Stimulated activated CD4-positive, alpha-beta T cell treated with anti-CD3 and anti-CD28 coated beads, TNF-alpha, amount 100 ng/mL, for 48 hours (primary cell): ENCODE measurements at places on chromosomes 16 and 17.

DNA sequence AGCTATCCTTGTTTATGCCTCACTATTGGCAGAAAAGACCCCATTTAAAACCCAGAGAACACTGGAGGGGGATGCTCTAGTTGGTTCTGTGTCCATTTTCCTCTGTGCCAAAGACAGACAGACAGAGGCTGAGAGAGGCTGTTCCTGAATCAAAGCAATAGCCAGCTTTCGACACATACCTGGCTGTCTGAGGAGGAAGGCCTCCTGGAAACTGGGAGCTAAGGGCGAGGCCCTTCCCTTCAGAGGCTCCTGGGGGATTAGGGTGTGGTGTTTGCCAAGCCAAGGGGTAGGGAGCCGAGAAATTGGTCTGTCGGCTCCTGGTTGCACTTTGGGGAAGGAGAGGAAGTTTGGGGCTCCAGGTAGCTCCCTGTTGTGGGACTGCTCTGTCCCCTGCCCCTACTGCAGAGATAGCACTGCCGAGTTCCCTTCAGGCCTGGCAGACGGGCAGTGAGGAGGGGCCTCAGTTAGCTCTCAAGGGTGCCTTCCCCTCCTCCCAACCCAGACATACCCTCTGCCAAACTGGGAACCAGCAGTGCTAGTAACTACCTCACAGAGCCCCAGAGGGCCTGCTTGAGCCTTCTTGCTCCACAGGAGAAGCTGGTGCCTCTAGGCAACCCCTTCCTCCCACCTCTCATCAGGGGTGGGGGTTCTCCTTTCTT, 56.1 kb downstream of the IGF2BP1 start:
- DNase-seq = no peak

GRCh38 chr17:82376042-82376730, 4.6 kb downstream of the UTS2R start:
- no peak for DNase-seq

- DNase-seq = no peak
Observed at GRCh38 chr17:58575511-58575910, 61.1 kb upstream of the MTMR4 start.

- no peak for DNase-seq
Observed at GRCh38 chr16:63578791-63579190, 1542.6 kb upstream of the CDH8 start.

DNA sequence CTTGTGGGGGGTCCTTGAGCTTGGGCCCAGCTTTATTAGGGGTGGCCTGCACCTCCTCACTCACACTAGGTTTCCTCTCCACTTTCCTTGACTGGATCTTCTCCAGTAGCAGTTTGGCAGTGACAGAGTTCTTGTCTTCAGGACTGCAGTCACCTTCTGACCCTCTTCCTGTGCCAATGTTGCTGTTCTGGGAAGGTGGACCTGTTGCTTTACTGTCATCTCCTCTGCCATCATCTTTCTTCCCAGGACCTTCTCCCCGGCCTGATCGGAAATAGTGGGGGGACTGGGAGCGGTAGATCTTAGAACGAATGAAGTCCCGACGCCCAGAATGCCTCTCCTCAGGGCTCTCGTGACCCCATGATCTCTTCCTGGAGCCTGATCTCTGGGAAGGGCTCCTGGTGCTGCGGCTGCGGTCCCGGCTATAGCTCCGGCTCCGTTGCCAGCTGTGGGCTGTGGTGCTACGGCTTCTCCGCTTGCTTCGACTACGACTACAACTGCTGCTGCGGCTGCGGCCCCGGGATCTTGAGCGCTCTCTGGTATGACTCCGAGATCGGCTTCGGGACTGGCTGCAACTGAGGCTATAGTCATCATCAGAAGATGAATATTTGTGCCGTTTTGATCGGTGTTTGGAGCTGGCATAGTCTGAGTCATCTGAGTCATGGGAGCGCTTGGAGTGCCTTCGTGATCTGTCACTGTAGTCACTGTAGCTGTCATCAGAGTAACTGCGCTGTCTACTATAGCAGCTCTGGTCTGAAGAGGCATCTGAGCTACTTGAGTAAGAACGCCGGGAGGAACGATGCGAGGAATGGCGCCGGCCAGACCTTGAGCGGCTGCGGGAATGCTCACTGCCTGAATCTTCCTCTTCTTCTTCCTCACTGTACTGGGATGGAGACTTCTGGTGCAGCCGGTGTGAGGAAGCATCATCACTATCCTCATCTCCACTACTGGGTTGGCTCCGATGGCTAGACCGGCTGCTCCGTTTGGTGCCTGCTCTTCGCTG, 9.5 kb upstream of the ITGA2B start:
- DNase-seq = no peak

DNA sequence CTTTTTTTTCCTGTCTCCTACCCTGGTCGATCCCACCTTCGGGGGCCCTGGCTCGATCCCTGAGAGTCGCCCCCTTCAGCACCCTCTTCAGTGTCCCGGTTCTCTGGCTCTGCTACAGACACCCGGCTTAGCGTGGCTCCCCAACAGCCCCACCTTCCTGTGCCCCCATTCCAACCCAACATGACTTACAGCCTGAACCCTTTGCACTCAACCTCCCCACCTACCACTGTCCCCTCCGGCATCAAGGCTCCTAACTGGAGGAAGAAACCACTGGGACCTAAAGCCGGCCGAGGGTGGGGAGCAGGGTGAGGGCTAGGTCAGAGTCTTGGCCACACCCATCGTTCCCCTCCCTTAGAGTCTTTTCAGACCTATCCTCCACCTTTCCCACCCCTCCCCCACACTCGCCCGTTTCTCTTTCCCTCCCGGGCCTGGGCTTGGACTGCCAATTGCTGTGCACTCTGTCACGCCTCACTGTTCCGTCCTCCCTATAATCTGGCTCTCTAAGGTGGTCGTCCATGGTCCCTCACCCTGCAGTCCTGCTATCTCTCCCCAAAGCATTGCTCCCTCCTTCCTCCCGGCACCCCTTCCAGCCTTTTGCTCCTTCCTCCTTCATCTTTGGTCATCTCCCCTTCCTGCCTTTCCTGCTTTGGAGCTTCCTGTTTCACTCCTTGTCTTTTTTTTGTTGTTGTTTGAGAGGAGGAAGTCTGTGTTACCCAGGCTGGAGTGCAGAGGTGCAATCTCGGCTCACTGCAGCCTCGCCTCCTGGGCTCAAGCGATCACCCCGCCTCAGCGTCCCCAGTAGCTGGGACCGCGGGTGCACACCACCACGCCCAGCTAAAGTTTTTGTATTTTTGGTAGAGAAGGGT, 890 bp upstream of the CLDN7 start:
- no peak for DNase-seq

DNA sequence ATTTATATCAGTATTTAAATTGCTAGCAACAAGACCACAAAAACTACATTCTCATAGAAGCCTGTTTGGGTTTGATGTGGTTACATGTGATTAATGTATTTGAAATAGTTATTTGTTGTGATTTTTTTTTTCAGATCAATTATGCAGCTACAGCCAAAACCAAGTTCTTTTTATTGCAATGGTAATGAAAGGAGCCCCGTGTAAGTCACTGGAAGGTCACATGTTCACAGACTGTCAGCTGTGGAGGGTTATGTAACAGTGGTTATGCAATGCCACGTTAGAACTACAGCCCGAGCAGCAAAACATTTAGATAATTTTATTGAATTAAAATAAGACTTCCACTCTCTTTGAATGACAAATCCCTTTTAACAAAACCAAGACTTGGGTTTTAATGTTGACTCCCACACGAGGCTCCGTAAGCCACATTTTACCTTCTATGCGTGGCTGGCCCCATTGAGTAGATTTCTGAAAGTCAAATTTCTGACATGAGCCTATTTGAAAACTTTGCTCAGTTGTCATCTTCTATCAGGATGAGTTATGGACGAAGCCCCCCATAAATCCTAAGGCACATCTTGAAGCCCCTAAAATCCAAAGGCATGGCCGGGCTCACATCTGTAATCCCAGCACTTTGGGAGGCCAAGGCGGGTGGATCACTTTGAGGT, 41.8 kb upstream of the SEC14L1 start:
- DNase-seq = no peak

GRCh38 chr16:56312028-56312300, 113.4 kb downstream of the AMFR start:
- DNase-seq = no peak

- DNase-seq = no peak
Observed at GRCh38 chr16:9908613-9909012, 273.6 kb downstream of the GRIN2A start.

DNA sequence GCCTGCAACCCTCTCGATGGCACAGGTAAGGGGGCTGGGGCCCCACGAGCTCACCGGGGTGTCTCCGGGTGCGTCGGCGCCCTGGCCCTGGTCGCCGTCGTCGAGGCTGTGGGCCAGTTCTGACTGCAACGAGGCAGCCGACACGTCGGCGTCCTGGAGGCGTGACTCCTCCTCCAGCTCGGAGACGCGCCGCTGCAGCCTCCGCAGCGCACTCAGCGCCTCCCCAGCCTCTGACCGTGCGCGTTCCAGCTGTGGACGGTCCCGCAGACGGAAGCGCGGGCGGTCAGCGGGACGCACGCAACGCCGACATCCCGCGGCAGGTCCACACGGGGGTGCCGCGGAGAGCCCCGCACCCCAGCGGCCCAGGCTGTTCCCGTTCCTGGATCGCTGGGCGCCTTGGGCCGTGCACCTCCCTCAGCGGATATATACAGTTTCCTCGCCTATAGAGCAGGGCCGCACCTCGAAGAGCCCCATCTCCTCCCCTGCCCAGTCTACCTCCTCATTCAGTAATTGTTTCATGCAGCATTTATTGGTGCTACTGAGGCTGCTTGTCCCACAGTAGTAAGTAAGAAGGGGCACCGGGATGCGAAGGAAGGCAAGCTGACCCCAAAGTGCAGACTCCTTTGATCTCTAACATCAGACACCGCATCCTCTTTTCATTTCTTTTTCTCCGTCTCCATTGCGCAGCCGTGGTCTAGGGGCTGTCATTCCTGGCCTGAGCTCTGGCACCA, 5.8 kb downstream of the THOC6 start:
- DNase-seq = no peak

DNA sequence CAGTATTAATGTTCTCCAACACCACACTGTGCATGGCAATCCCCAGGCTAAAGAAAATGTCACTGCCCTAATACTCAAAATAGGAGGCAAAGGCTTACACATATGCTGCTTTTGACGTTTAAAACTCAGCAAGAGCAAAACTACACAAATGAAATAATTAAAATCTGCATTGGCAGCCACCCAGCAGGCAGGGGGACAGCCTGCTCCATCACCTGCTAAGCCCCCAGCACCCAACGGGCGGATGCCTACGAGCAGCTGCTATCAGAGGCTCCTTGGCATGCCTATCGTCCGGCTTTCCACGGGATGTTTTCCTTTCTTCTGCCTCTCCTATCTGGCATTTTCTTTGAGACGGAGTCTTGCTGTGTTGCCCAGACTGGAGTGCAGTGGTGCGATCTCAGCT, 337.5 kb downstream of the SOX9 start:
- DNase-seq = no peak

DNA sequence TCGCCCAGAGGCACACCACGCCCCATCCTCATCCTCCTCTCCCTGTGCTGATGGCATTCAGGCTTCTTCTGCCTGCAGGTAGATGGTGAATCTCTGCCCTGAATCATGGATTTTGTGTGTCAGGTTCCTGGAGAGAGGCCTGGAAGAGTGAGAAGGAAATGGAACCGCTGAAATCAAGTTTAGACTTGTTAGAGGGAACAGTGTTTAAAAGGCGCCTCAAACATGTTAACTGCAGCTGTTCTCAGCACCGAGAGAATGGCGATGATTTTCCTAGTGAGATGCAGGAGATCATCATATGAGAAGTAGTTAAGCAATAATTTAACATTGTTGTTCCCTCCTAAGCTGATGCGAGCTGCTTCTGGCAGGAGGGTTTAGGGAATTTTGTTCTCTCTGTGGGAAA, 744.4 kb upstream of the EEF2KMT start:
- no peak for DNase-seq

- no peak for DNase-seq
Observed at GRCh38 chr17:393806-394717, 41.5 kb upstream of the RPH3AL start.

DNA sequence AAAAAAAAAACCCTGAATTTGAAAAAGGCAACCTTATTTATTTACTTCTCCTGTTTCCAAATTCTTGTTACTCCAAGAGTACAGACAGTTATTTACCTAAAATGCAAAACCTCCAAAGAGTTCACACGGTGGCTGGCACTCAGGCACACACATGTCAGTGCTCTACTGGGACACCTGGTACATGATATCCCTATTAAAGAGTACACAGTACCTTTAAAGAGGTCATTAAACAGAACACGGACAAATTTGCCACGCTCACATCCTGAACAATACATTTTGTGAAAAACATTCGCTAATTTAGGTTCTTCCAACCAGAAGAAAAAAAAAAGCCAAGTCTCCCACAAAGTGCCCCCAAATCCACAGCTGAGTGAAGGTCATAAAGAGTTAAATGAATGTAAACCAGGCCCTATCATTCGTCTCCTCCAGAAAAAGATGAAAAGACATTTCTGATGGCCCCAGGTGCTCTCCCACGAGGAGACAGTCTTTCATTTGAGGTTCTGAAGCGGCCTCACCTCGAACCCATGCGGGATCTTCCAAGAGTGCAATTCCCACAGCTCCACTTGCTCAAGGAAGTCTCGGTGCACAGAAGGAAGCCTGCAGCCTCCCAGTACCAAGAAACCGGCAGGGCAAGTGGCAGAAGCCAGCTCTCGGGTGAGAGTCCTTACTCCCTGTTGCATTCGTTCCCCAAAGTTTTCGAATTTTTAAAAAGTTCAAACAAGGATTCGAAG, 993 bp downstream of the ERN1 start:
- DNase-seq = no peak

DNA sequence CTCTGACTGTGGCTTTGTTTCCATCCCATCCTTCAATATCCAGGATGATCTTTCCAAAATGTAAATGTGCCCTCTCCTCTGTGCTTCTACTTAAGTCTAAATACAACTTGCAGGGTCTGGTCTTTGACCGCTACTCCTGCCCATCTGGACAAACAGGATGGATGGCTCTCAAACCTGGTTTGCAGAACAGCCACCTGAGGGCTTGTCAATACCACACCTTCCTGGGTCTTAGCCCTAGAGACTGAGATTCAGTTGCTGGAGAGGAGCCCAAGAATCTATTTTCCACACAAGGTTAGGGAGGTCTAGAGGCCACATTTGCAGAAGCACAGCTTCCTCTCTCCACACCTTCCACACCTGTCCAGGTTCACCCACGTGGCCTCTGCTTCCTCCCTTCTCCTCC, 1.9 kb upstream of the GRB7 start:
- DNase-seq = no peak

DNA sequence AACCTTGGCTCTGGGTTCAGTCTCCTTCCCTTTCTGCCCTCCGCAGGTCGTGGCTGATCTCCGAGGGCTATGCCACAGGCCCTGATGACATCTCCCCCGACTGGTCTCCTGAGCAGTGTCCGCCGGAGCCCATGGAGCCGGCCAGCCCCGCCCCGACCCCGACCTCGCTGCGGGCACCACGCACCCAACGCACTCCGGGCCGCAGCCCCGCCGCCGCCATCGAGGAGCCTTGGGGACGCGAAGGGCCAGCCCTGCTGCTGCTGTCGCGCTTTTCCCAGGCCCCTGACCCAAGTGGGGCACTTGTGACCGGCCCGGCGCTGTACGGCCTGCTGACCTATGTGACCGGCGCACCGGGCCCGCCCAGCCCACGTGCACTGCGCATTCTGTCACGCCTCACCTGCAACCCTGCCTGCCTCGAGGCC, 5.1 kb downstream of the ARMC5 start:
- DNase-seq = no peak

GRCh38 chr16:22198547-22199293, 7.4 kb upstream of the EEF2K start:
- no peak for DNase-seq
